ENCODE measurements at places on chromosomes 16 and 17.
A peak's percentile ranks its signal among the peaks of the same experiment; 100 is the strongest.

- no peak for DNase-seq
Measured at GRCh38 chr17:40328386-40328766, 19.4 kb downstream of the RARA start.

DNA sequence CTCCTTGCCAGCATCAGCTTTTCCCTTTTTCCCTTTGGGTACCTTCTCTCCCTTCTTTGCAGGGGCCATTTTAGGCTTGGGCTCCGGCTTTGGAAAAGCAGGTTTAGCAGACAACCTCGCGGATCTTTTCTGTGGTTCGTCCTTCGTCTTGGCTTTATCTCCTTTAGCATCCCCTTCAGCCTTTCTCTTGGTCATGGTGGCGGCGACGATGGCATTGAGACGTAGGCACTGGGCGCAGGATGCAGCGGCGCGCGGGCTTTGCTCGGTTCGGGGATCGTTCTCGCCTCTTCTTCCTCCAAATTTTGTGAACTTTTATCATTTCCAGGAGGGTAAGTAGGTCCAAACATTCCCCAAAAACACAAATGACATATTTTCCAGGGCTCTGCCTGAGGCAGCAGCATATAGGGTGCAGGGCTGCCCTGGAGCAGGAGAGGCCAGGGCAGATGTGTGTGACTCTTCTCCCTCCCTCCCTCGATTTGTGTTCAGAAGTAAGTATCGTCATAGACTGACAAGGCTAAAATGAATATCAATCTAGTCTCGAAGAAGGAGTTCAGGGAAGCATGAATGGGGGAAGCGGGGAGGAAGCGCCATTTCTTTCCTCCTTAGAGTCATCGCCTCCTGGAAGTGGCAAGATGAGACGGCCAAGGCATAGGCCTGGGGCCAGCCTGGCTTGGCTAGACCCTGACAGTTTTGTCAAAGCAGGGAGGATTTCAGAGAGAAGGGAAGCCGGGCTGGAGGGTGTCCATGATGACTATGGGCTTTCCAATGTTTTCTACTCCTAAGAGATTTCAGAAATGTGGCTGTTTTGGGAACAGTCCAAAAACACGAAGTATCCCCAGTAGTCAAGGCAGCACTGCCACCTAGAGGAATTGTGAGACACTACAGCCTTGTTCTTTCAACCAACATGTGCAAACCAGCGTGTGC is 13.2 kb downstream of the CHCT1 start:
- peak; percentile 73 for DNase-seq

GRCh38 chr16:5319799-5320198 is 222.2 kb upstream of the EEF2KMT start:
- no peak for DNase-seq

- DNase-seq: no peak
Measured at GRCh38 chr17:40551091-40551878, 14.0 kb downstream of the CCR7 start.

DNA sequence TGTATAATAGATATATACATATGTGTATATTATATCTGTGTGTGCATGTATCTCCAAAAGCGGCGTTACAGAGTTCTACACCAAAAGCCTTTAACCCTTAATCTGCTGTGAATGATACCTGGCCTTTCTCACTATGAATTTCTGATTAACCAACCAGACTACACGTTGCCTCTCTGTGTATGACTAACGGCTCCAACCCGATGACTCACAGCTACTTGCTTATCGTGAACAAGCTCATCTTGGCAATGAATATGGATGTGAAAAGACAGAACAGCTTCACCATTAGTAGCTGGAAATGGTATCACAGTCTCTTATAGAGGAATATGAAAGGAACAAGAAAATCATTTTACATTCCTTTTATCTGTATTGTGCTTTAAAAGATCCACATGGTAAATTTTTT is 23.8 kb upstream of the ARHGAP44 start:
- DNase-seq: no peak

- no peak for DNase-seq
Measured at GRCh38 chr16:80317599-80318037, 223.2 kb upstream of the DYNLRB2 start.

DNA sequence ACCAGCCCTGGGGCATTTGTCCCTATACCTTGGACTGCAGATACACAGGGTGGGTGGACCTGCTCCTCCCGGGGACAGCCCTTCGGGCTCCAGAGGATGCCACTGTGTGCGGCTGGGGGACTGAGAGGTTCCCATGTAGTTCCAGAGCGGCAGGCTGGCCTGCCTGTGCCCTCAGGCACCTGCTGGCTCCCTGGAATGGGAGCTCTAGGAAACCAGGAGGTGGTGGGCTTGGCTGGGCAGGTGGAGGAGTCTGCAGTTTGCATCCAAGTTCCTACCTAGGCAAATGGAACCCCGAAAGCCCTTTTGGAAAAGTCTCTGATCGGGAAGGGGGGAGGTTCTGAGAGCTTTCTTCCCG is 982 bp downstream of the DBNDD1 start:
- DNase-seq: no peak

DNA sequence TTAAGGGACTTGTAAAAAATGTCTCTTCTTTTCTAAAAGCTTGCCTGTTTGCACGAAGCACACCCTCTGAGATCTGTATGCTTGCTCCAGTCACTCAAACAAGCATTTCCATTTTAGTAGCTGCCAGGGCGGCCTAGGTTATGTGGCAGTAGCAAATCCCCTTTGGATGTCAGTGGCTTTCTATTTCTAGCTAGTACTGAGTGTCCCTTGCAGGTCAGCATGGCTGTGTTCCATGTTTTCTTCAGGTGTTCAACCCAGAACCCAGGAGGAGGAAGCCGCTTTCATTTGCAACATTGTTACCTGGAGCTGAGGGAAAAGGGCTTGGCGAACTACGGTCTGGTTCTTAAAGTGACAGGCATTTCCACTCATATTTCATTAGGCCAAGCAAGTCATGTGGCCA is 36.4 kb downstream of the FOXL1 start:
- no peak for DNase-seq

DNA sequence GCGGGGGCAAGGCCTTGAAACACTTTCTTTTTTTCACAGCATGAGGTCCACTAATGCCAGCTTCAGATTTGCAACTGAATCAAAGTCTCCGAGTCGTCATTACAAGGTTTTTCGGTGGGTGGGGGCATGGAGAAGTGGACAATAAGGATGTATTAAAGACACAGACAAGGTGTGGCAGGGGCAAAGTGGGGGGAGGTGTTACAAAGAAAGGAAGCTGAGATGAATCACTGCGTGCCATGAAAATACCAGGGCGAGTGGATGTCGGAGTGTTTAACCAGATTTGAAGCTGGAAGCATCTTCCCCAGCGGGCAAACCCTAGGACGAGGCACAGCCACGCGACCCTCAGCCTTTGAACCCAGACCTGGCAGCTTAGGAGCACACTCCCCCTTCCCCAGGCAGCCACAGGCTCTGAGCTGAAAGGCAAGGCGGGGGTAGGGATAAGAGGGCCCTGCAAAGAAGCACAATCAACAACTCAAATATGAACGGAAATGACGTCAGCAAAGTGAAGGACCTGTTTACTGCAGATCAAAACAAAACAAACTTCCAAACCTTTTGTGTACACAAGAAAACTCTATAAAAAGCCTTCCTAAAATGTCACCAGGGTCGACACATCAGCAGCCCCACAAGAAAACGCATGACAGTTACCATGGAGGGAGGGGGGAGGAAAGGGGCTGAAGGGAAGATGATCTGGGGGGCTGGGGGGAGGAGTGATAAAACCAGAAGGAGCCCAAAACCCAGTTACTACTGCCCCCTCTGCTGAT is 5.6 kb upstream of the ZFHX3 start:
- DNase-seq: no peak

DNA sequence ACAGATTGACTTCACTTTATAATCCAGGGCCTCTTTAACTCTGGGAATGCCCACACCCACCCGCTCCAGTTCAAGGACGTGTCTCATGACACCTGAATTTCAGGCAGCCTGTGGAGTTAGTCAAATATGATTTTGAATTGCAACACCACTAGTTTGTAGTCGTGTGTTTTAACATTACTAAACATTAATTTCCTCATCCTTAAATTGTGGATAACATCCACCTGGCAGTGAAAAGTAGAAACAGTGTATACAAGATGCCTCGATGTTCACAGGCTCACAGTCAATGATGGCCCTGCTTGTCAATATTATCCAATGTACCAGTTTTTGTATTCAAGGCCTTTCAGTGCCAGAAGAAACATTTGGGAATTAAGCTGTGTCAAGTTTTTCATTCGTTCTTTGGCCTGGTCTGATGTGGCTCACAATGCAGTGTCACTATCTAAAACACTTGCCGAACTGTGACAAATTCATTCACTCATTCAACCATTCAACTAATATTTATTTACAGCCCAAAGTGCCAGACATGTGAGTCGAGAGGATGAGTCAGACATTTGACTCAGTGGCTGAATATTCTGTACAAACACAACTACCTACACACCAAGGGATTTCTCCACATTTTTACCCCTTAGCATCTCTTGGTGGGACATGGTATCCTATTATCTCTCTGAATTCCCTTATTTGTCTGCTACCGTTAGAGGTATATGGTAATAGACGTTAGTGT is 1.4 kb downstream of the MEIOB start:
- no peak for DNase-seq

- DNase-seq: no peak
Measured at GRCh38 chr17:44914148-44914547, 1.2 kb downstream of the GFAP start.

DNA sequence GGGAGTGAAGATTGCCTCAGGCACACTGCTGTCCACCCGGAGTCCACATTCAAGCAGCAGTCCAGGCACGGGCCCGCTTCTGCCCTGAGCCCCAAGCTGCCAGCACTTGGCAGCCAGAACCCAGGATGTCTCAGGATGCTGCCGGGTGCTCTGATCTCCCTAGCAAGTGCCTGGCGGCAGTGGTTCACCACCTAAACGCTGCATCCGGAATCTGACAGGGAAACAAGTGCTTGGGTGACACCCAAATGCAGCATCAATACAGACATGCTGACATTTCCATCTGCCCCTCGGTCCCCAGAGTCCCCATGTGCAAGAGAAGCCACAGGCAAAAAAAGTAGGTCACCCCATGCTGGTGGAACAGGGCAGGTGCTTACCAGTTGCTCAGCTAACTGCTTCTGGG is 197.1 kb upstream of the RPL38 start:
- DNase-seq: no peak

DNA sequence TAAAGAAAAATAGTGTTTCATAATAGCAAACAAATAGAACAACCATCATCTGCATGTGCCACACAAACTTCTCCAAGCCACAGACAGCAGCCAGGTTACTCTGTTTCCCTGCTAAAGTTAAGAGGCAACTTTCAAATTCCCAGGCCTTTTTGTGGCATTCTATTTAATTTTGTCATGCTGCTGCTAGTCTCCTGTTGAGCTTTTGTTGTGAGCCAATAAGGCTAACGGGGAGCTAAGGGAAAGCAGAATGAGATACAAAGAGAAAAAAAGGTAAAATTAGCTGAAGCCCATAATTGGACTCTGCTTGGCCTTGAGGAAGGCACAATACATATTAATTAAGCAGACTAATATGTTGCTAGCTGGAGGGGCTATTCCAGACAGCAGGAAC is 74.7 kb upstream of the GNAO1 start:
- no peak for DNase-seq

DNA sequence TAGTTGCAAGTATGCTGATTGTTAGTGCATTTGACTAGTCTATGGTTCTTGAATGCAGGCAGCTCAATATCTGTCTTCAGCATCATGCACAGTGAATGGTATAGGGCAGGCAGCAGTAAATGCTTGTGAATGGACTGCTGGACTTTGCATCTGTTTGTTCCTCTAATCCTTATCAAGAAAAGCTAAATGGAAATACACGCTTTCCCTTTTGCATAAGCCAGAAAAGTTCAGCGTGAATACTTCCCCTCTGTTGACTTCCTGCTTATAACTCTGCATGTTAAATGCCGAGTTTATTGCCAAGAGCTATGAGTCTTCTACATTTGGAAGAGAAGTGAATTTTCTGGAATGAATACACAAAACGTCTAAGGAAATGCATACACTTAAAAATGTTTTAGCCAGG is 127.9 kb upstream of the CPHXL start:
- DNase-seq: no peak

DNA sequence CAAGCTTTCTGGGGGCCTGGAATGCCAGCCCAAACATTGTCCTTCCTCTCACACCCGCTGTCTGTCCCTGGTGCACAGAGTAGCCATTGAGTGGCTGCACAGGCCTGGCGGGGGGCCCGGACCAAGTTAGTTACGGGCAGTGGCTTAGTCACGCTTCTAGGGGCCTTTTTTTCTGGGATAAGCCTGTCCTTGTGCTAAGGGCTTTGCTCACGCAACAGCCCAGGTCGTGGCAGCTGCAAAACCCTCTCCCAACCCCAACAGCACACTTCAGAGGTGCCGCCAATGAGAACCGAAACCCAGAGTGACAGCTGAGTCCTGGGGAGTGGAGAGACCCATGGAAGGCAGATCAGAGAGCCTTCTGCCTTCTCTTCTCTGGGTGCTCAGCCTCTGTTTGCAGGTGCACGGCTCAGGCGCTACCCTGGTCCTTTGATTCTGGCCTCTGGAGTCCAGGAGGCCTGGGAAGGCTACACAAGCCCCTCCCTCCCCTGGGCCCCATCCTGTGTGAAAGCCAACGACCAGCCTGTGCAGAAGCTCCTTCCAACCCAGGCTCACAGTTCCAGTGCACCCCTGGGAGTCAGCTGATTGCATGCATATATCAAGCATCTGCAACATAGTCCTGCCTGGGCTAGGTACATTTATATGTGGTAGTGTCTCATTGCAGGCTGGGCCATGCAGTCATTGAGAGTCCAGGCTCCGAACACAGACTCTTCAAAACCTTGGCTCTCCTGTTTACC is 9.1 kb downstream of the WSCD1 start:
- no peak for DNase-seq

DNA sequence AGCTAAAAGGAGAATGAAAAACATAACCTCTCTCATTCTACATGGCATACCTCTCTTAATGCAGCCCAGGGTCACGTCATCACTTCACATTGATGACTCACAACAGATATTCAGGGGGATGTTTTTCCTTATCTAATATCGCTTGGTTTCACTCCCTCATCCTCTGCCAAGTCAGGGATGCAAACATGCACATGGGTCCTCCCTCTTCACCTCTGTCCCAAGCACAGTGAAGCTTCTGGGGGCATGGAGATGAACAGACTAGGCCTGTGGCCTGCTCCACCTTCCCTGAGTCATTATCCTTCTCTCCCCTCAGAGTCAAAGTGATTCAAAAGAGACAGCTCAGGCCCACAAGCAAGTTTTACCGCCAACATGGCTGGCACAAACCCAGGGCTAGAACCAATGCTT is 2.3 kb upstream of the MT2A start:
- DNase-seq: no peak

GRCh38 chr17:79444198-79444597 is 166.7 kb downstream of the RBFOX3 start:
- DNase-seq: no peak

DNA sequence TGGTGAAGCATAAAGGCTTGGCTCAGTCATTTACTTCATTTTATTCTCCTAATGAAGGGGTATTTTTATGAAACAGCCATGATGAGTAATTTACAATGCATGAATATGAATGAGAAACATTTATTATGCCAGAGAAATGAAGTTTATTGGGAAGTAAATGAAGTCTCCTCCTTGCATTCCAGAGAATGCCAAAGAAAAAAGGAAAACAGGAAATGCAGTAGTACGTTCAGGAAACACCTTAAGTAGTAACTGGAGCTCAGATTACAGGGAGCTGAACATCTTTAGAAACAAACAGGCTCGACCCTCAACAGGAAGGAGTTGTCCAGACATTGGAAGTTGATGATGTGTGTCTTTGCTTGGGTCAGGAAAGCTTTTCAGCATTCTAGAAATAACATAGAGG is 4.6 kb downstream of the KRT34 start:
- DNase-seq: no peak

- DNase-seq: peak; percentile 36
Measured at GRCh38 chr17:56009795-56010651, 143.3 kb upstream of the ANKFN1 start.

GRCh38 chr16:17780181-17780580 is 309.4 kb upstream of the XYLT1 start:
- no peak for DNase-seq

Measured in renal cortex interstitium (tissue), 15 donors.